ENCODE measurements at places on chromosomes 12 and 14. TPM values are rescaled to one million over a fixed set of nuclear protein-coding genes. Genes with fewer than 3 reads are reported as not detected.

The FAM90A1 gene
- total RNA-seq, result 0.67 TPM

DNA sequence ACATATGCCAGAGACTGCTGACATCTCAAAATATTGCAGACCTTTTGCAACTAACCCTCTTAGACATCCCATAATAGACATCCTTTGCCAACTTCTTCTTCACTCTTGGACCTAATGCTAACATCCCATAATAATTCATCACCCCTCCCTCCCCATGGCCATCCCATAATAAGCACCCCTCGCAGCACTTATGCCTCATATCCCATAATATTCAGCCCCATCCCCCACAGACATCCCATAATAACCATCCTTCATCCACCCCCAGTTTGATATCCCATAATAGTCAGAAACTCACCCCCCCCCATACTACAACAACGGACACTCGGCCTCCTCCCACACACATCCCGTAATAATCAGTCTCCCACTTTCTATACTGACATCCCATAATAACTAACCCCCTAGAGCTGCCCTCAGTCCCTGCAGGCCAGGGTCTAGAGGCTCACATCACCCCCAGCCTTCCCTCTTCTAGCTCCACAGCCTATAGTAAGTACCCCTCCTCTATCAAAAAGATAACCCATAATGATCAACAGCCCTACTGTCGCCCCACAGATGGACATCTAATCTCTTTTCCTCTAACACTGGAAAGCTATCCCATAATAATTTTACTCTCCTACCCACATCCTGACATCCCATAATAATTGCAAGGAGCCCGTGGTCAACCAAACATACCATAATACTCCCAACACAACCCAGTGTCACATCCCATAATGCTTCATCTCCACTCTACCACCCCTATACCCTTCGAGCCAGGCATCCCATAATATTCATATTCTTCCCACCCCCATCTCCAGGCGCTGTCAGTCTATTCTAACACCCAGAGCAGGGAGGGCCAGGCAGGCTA lies 792 bp upstream of the CHD4 start:
- H3K4me1 ChIP-seq, result peaks cover 27% of the 10 kb centered on the region
- no peak overlapping the region for H3K4me3 ChIP-seq
- H3K27ac ChIP-seq, result no peak overlapping the region

DNA sequence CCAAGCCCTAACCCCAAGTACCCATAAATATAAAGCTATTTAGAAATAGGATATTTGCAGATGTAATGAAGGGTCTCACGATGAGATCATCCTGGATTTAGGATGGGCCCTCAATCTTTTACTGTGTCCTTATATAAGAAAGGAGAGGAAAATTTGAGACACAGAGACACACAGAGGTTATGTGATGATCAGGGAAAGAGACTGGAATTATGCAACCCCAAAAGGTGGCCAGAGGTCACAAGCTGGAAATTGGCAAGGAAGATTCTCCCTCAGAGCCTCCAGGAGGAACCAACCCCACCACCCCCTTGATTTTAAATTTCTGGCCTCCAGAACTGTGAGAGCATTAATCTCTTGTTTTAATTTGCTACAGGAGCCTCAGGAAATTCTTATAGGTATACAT lies 334.9 kb upstream of the PRICKLE1 start:
- H3K4me3 ChIP-seq, result no peak overlapping the region
- no peak overlapping the region for H3K27ac ChIP-seq
- no peak for DNase-seq
- H3K36me3 ChIP-seq, result no peaks in the 10 kb centered on the region
- H3K4me1 ChIP-seq, result no peaks in the 10 kb centered on the region

GRCh38 chr14:74515891-74516412 lies 22.4 kb downstream of the ISCA2 start:
- H3K4me3 ChIP-seq, result no peak overlapping the region
- H3K27ac ChIP-seq, result no peak overlapping the region
- peaks cover 5% of the 10 kb centered on the region for H3K27me3 ChIP-seq

GRCh38 chr12:78407722-78408121 lies 456.9 kb upstream of the SYT1 start:
- no peak overlapping the region for H3K27ac ChIP-seq
- H3K27me3 ChIP-seq, result no peaks in the 10 kb centered on the region
- DNase-seq, result no peak
- H3K4me3 ChIP-seq, result no peak overlapping the region
- H3K36me3 ChIP-seq, result no peaks in the 10 kb centered on the region
- H3K4me1 ChIP-seq, result no peaks in the 10 kb centered on the region

- no peak overlapping the region for H3K27ac ChIP-seq
- H3K4me3 ChIP-seq, result no peak overlapping the region
- no peaks in the 10 kb centered on the region for H3K4me1 ChIP-seq
- DNase-seq, result no peak
- H3K36me3 ChIP-seq, result no peaks in the 10 kb centered on the region
- H3K27me3 ChIP-seq, result peaks cover 12% of the 10 kb centered on the region
These were observed 61.5 kb upstream of the SINHCAF start for GRCh38 chr12:31387466-31387865.

The ETNK1 gene
- total RNA-seq, result 88.9 TPM

- no peak overlapping the region for H3K4me3 ChIP-seq
- H3K36me3 ChIP-seq, result no peaks in the 10 kb centered on the region
- DNase-seq, result no peak
- H3K4me1 ChIP-seq, result no peaks in the 10 kb centered on the region
These were observed 152.3 kb downstream of the ATXN7L3B start for GRCh38 chr12:74689929-74690328.

The PCED1B gene
- 73.6 TPM for total RNA-seq

GRCh38 chr12:14774906-14775635 lies 28.2 kb downstream of the WBP11 start:
- peak overlapping the region; percentile 99 for H3K4me3 ChIP-seq
- H3K27me3 ChIP-seq, result no peaks in the 10 kb centered on the region
- H3K36me3 ChIP-seq, result peaks cover 15% of the 10 kb centered on the region
- H3K4me1 ChIP-seq, result peaks cover 54% of the 10 kb centered on the region

- H3K36me3 ChIP-seq, result peaks cover 4% of the 10 kb centered on the region
- H3K4me3 ChIP-seq, result no peak overlapping the region
- H3K27ac ChIP-seq, result no peak overlapping the region
- no peaks in the 10 kb centered on the region for H3K27me3 ChIP-seq
- no peaks in the 10 kb centered on the region for H3K4me1 ChIP-seq
These were observed 16.0 kb upstream of the SPPL3 start for GRCh38 chr12:120920178-120920577.
